ENCODE measurements at places on chromosomes 3 and 15.

- peak; percentile 49 for DNase-seq
Observed at GRCh38 chr15:90165659-90166489, 35.3 kb upstream of the SEMA4B start.

DNA sequence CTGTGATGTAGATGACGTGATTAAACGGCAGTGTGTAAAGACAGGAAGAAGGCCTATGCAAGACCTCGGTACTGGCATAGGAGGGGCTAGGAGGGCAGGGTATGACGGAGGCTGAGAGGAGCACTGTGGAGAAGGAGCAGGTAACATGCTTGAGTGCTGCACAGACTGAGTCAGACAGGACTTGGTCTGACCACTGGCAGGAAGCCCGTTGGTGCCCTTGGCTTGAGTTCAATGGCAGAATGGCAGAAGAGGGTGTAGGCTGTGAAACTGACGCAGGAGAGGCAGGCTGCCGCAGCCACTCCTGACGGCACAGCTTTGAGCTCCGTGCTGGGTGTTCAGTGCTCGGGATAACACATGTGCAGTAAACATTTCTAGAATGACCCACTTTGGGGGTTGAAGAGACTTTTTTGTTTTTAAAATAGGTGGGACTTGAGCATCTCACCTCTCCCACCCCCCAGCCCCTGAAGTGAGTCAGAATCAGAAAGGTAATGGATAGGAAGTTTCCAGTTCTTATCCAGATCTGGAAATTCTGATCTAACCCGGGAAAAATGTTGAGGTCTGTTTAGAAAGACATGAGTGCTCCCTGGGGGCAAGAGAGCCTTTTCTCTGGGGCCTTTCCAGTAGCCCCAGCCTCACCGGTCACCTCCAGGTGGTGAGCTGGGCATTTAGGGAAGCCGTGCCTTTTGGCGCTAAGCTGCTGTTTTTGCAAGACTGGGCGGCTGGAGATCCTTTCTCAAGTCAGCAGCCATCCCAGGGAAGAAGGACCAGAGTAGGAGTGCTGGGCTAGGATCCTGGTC lies 126.4 kb downstream of the RPLP1 start:
- no peak for DNase-seq

DNA sequence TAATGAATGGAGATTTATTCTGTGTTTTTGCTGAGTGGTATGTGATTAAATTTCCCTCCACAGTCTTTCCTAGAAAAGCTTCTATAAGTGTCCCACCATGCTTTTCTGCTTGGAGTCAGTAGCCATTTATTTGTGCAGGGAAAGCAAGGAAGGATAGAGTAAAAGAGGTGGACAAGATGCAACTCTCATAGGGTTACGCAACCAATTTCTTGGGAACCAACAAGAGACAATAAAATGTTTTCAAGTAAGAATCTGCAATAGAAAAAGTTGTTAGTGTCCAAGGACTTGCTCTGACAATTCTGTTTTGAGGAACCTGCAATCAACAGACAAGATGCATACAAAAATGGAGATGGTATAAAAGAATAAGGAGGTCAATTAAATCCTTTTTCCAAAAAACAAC lies 153.8 kb upstream of the MITF start:
- DNase-seq, result no peak

GRCh38 chr3:63015614-63016309 lies 140.5 kb upstream of the CADPS start:
- DNase-seq, result peak; percentile 25

- DNase-seq, result no peak
Observed at GRCh38 chr15:61752001-61752400, 308.2 kb downstream of the VPS13C start.

DNA sequence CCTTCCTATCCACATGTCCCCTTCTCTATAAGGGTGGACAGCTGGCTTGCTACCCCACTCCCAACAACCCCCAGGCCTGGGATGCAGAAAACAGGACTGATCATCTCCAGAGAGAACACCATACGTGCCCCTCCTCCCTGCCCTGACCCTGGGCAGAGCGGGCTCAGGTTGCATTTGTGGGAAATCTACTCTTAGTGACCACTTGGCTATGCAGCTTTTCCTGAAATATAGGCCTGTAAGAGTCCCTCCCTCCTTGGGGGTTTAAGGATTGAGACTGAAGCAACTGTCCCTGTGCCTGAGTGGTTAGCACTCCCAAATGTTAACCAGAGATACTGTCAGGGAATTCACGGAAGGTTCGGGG lies 11.7 kb downstream of the SH2D7 start:
- DNase-seq, result no peak

GRCh38 chr3:11724615-11725339 lies 81.1 kb upstream of the VGLL4 start:
- DNase-seq, result no peak

- DNase-seq, result no peak
Observed at GRCh38 chr15:59237119-59237855, 30.6 kb downstream of the LDHAL6B start.

- no peak for DNase-seq
Observed at GRCh38 chr3:127791221-127791913, 30.9 kb downstream of the MGLL start.

- no peak for DNase-seq
Observed at GRCh38 chr15:96564546-96564945, 234.0 kb downstream of the NR2F2 start.

Data from right hindlimb (tissue), 1 donor.